ENCODE measurements at places on chromosomes 6 and 20.

DNA sequence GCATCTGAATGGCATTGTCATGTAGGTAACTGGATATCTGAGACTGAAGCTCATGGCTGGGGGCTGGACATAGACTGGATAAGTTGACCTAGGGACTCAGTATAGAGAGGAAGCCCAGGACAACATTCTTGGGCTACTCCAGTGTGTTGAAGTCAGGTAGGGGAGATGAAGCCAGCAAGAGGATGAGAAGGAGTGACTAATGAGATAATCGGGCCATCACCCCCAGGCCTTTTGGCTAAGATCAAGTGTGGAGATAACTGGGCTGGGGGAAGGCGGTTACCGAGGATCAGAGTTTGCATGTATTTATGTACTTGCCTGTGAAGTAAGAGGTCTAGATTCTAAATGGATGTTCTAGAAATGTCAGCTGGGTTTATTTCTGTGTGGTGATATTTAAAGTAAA, 73.4 kb downstream of the ELOVL2 start:
- no peaks in the 10 kb centered on the region for H3K36me3 ChIP-seq
- H3K27me3 ChIP-seq = no peaks in the 10 kb centered on the region
- no peak overlapping the region for H3K4me3 ChIP-seq
- no peak for DNase-seq

GRCh38 chr20:62603021-62603906, 39.0 kb upstream of the SLCO4A1 start:
- no peaks in the 10 kb centered on the region for H3K36me3 ChIP-seq
- H3K4me1 ChIP-seq = no peaks in the 10 kb centered on the region
- DNase-seq = no peak
- H3K27me3 ChIP-seq = no peaks in the 10 kb centered on the region
- no peak overlapping the region for H3K4me3 ChIP-seq

DNA sequence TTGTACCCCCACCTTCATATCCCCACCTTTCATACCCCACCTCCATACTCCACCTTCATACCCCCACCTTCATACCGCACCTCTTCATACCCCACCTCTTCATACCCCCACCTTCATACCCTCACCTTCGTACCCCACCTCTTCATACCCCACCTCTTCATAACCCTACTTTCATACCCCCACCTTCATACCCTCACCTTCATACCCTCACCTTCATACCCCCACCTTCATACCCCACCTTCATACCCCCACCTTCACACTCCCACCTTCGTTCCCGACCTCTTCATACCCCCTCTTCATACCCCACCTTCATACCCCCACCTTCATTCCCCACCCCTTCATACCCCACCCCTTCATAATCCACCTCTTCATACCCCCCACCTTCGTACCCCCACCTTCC, 92.9 kb upstream of the NAA20 start:
- H3K4me3 ChIP-seq = no peak overlapping the region
- H3K27me3 ChIP-seq = no peaks in the 10 kb centered on the region
- no peaks in the 10 kb centered on the region for H3K36me3 ChIP-seq
- DNase-seq = no peak
- H3K4me1 ChIP-seq = peaks cover 20% of the 10 kb centered on the region

- H3K27me3 ChIP-seq = no peaks in the 10 kb centered on the region
- no peaks in the 10 kb centered on the region for H3K4me1 ChIP-seq
- H3K36me3 ChIP-seq = no peaks in the 10 kb centered on the region
Measured at GRCh38 chr6:82870582-82871172, 195.0 kb downstream of the UBE3D start.

DNA sequence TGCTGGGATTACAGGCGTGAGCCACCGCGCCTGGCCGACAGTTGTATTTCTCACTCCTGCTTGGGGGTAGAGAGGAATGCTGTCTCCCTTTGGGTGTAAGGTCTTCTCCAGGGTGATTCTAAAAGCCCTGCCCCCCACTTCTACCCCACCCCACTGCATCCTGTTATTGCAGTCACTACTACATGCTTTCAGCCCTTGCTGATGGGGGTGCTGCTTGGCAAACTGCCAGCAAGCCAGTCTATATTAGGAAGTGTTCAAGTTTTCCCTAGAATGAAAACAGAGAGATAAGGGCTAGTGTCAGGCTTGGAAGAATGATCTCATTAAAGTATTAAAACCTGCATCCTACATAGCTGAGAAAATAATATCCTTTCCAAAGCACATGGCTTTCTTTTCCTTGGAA, 31.3 kb downstream of the TTI1 start:
- peaks cover 17% of the 10 kb centered on the region for H3K4me1 ChIP-seq
- peaks cover 20% of the 10 kb centered on the region for H3K36me3 ChIP-seq
- no peak overlapping the region for H3K4me3 ChIP-seq
- DNase-seq = peak; percentile 21

GRCh38 chr6:147173675-147174308, 30.4 kb upstream of the STXBP5 start:
- no peaks in the 10 kb centered on the region for H3K36me3 ChIP-seq
- no peaks in the 10 kb centered on the region for H3K27me3 ChIP-seq
- peak; percentile 48 for DNase-seq
- no peak overlapping the region for H3K27ac ChIP-seq
- no peaks in the 10 kb centered on the region for H3K4me1 ChIP-seq

DNA sequence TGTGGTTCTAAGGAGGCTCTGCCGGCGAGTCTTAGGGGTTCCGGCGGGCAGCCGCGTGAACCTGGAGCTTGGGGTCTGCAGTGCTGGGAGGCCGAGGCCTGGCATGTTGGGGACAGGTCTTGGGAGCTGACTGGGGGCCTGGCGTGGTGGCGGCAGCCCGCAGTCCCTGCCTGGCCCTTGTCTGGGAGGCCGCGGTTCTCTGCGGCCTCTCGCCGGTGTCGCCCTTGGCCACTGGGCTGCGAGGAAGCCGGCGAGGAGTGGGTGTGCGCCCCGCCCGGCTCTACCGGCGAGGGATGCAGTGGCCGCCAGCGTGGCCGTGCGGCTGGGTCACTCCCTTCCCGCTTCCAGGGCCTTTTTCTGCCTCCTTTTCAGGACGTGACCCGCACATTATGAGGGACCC, 36.3 kb downstream of the IGF2R start:
- no peaks in the 10 kb centered on the region for H3K27me3 ChIP-seq
- no peaks in the 10 kb centered on the region for H3K4me1 ChIP-seq
- no peak overlapping the region for H3K4me3 ChIP-seq
- no peak for DNase-seq
- no peak overlapping the region for H3K27ac ChIP-seq

- H3K27ac ChIP-seq = no peak overlapping the region
- H3K4me1 ChIP-seq = no peaks in the 10 kb centered on the region
- H3K4me3 ChIP-seq = no peak overlapping the region
- no peak for DNase-seq
- H3K36me3 ChIP-seq = no peaks in the 10 kb centered on the region
Measured at GRCh38 chr20:41394081-41394480, 27.5 kb upstream of the EMILIN3 start.

DNA sequence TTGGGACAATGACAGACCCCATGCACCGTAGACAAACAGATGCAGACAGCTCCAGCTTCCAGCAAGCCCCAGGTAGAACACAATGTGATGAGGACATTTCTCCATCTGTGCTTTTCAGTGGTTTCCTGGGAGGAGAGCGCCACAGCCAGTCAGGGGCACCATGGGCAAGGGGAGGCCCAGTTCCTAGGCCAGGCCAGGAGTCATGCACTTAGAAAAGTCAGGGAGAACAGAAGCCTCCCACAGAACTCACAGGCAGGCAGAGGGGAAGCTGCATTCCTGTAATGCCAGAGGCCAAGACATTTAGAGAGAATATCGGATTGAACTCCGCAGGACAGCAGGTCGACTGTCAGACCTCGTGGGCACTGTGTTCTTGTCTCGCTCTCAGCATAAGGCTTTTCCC, 9.2 kb downstream of the SYNDIG1 start:
- H3K36me3 ChIP-seq = no peaks in the 10 kb centered on the region
- no peak overlapping the region for H3K4me3 ChIP-seq
- H3K27me3 ChIP-seq = no peaks in the 10 kb centered on the region
- H3K27ac ChIP-seq = no peak overlapping the region
- DNase-seq = peak; percentile 34
- no peaks in the 10 kb centered on the region for H3K4me1 ChIP-seq

DNA sequence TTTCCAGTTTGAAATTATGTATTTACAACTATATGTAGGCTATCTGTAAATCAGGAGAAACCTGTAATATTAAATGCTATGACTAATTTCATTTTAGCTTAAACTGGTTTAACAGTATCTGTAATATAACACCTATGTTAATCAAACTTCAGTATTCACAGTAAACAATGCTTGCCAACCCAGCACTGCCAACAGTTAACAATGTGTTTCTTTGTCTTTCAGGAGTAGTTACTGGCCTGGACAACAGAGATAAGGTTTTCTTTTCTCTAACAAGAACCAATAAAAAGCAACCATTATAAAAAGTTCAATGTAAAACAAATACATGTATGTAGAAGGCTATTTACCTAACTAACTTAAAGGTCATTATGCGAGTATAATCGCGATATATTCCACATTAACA, 158.8 kb downstream of the CDK19 start:
- no peak overlapping the region for H3K4me3 ChIP-seq
- no peak overlapping the region for H3K27ac ChIP-seq
- H3K36me3 ChIP-seq = no peaks in the 10 kb centered on the region
- no peaks in the 10 kb centered on the region for H3K27me3 ChIP-seq

GRCh38 chr6:165823609-165824326, 160.7 kb upstream of the PDE10A start:
- H3K27me3 ChIP-seq = peaks cover 12% of the 10 kb centered on the region
- DNase-seq = no peak
- H3K4me3 ChIP-seq = no peak overlapping the region
- H3K4me1 ChIP-seq = peaks cover 26% of the 10 kb centered on the region
- H3K27ac ChIP-seq = no peak overlapping the region

- H3K36me3 ChIP-seq = no peaks in the 10 kb centered on the region
- peak; percentile 83 for DNase-seq
- H3K27ac ChIP-seq = no peak overlapping the region
- H3K4me3 ChIP-seq = no peak overlapping the region
Measured at GRCh38 chr20:54199721-54200176, 8.1 kb upstream of the PFDN4 start.

DNA sequence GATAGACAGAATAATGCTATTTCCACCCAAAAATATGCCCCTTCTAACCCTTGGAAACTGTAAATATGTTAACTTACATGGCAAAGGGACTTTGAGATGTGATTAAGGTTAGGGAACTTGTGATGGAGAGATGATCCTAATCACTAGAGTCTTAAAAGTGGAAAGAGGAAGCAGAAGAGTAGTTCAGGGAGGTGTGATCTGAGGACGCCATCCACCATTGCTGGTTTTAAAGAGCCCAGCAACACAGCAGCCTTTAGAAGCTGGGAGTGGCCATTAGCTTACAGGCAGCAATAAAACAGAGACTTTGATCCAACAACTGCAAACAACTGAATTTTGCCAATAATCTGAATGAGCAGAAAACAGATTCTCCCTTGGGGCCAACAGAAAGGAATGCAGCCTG, 30.6 kb downstream of the ZNF311 start:
- peaks cover 11% of the 10 kb centered on the region for H3K27me3 ChIP-seq
- no peaks in the 10 kb centered on the region for H3K4me1 ChIP-seq
- H3K36me3 ChIP-seq = no peaks in the 10 kb centered on the region
- no peak overlapping the region for H3K27ac ChIP-seq

DNA sequence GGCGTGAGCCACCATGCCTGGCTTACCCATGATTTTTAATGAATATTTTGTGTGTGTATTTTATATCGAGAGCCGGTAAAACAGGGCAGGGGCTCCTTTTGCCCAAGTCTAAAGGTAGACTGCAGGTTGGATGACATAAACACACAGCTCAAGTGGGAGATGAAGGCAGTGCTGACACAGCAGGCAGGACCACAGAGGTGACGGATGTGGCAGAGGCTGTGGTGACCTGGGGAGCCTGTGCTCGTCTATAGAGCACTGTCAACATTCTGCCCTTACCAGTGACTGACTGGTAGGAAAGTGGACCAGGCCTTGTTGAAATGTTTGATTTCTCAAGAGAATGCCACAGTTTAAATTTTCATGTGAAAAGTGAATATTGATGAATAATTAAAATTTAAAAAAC, 137.5 kb downstream of the ZFP64 start:
- H3K36me3 ChIP-seq = no peaks in the 10 kb centered on the region
- no peaks in the 10 kb centered on the region for H3K4me1 ChIP-seq
- no peaks in the 10 kb centered on the region for H3K27me3 ChIP-seq
- no peak for DNase-seq

- no peaks in the 10 kb centered on the region for H3K27me3 ChIP-seq
- H3K27ac ChIP-seq = no peak overlapping the region
- peaks cover 4% of the 10 kb centered on the region for H3K4me1 ChIP-seq
- H3K36me3 ChIP-seq = no peaks in the 10 kb centered on the region
- DNase-seq = no peak
Measured at GRCh38 chr20:23632711-23633573, 4.8 kb downstream of the CST3 start.

DNA sequence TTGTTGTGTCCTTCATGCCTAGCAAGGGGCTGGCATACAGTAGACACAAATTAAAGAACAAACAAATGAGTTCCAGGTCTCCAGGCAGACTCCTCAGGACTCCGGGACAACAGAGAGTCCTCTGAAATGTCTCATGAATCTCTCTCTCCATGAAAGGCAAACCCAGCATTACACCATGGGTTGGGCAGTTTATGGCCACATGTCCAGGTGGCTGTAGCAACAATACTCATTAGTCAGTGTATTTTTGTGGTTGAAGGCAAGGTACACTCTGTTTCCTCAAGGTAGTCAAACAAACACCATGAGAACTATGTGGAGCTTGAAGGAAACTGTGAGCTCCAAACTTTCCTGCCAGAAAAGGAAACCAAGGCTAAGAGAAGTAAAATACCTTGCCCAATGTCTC, 62.2 kb downstream of the KCNB1 start:
- H3K4me1 ChIP-seq = no peaks in the 10 kb centered on the region
- H3K27ac ChIP-seq = no peak overlapping the region
- H3K4me3 ChIP-seq = no peak overlapping the region
- DNase-seq = no peak
- H3K36me3 ChIP-seq = no peaks in the 10 kb centered on the region
- no peaks in the 10 kb centered on the region for H3K27me3 ChIP-seq

DNA sequence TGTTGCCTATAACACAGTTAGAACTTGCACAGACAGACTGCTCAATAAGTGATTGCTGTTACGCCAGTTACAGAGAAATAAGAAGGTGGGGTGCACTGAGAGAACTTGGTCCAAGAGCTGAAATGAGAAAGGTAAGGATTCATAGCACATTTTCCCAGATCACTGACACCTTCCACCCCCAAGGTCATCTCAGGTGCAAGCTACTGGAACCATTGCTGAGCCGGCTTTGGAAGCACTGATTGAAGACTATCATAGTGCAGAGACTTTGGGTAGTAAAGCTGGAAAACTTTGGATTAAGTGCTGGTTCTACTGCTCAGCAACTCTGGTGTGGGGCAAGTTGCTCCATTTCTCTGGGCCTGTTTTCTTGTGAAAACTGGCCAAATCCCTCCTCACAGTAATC, 38.1 kb downstream of the STK35 start:
- no peak for DNase-seq
- H3K4me3 ChIP-seq = no peak overlapping the region
- no peaks in the 10 kb centered on the region for H3K27me3 ChIP-seq
- peaks cover 11% of the 10 kb centered on the region for H3K4me1 ChIP-seq
- no peaks in the 10 kb centered on the region for H3K36me3 ChIP-seq
- H3K27ac ChIP-seq = no peak overlapping the region

GRCh38 chr6:52418606-52419005, 1.5 kb upstream of the EFHC1 start:
- H3K36me3 ChIP-seq = no peaks in the 10 kb centered on the region
- no peak for DNase-seq
- H3K27me3 ChIP-seq = no peaks in the 10 kb centered on the region
- H3K4me3 ChIP-seq = no peak overlapping the region

Data from cardiac muscle cell (in vitro differentiated cells and primary cell).